ENCODE measurements at places on chromosomes 1 and 21.

- DNase-seq: peak; percentile 72
Observed at GRCh38 chr1:155241841-155242264, 13.4 kb downstream of the ENTREP3 start.

DNA sequence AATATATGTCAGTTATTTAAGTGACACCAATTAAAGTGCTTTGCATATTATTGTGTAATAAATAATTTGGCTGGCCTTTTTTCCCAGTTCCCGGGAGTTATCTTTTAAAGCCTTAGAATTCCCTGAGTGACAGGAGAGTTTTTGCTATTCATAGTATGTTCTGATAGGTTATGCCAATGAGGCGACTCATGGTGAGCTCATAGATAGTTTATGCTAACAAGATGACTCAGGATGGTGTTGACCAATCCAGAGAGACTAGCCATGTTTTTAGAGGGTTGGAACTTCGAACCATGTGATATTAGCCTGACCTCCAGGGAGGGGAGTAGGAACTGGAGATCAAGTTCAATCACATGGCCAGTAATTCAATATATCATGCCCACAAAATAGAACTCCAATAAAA, 310.8 kb downstream of the USP25 start:
- DNase-seq: no peak

GRCh38 chr1:201230676-201231075, 40.1 kb downstream of the IGFN1 start:
- no peak for DNase-seq

DNA sequence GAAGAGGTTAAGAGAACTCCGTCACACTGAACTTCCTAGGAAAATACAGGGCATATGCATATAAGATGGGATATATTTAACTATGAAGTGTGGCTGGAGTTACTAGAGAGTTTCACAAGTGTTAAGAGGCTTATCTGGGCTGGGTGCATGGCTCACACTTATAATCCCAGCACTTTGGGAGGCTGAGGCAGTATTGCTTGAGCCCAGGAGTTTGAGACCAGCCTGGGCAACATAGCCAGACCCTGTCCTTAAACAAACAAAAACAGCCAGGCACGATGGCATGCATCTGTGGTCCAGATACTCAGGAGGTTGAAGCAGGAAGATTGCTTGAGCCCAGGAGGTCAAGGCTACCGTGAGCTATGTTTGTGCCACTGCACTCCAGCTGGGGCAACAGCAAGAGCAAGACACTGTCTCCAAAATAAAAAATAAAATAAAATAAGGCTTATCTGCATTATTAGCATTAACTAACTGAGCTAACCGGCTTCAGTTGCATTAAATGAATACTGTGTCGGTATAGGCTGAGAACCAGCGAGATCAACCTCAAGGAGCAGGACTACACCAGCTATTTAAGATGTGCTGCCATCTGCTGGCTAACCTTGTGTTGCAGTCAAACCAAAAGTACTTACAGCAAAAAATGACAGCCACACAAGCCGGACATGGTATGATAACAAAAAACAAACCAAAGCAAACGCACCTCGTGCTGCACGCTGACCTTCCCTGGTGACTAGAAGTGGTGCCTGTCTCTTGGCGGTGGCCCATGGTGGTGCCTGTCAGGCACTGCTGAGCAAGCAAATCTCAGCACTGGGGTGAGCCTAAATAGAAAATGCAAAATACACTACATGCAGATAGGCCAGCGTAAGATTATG, 19.7 kb upstream of the RBBP5 start:
- peak; percentile 86 for DNase-seq

DNA sequence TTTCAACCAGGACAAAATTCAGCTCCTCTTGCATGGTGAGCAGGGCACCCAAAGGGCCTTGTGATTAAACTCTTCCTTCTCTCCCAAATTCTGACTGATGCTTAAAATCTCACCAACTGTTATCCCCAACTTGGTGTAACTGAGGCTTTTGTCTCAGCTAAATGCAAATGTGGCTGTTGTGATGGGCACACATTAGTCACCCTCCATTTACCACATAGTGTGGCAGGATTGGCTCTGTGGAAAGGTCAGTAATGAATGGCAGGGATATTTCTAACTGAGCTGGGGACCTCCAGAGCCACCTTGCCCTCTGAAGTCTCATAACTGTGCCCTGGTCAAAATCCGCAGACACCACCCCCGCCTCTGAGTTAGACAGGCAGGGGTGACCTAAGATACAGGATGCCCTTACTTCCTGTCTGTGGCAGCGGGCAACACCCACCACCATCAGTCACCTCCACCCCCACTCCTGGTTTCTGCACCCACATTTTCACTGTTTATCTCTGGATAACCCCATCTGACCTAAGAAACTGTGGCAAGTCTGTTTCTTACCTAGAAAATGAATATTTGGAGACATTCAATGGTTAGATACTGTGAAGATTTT, 25.4 kb upstream of the RGS16 start:
- peak; percentile 65 for DNase-seq

DNA sequence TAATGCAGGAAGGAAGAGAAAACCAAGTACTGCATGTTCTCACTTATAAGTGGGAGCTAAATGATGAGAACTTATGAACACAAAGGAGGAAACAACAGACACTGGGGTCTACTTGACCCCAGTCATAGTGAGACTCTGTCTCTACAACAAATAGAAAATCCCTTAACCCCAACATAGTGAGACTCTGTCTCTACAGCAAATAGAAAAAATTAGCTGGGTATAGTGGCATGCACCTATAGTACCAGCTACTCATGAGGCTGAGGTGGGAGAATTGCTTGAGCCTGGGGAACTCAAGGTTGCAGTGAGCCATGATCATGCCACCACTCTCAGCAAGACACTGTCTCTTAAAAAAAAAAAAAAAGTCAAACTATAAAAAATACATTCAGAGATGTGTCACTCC, 42.7 kb downstream of the GIPC2 start:
- DNase-seq: no peak

- no peak for DNase-seq
Observed at GRCh38 chr1:67818725-67819301, 14.5 kb downstream of the GNG12 start.

- no peak for DNase-seq
Observed at GRCh38 chr1:18554099-18554498, 73.4 kb downstream of the KLHDC7A start.

DNA sequence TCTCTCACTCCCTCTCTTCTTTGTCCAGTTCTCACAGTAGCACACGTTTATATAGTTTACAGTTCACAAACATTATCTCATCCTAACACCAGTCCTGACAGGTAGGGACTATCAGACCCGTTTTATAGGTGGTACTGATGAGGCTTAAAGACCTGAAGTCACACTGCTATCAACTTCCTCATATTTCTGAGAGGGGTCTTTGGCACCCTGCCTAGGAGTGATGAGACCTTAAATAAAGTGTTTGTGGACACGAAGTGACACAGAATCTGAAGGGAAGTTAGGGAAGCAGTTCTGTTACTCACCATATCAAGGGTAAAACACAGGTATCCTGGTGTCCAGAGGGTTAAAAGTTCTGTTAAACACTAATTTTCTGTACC, 590 bp upstream of the TACSTD2 start:
- no peak for DNase-seq

- no peak for DNase-seq
Observed at GRCh38 chr1:79283451-79283850, 276.9 kb upstream of the ADGRL4 start.

GRCh38 chr1:201570181-201570885, 31.4 kb downstream of the NAV1 start:
- DNase-seq: no peak

DNA sequence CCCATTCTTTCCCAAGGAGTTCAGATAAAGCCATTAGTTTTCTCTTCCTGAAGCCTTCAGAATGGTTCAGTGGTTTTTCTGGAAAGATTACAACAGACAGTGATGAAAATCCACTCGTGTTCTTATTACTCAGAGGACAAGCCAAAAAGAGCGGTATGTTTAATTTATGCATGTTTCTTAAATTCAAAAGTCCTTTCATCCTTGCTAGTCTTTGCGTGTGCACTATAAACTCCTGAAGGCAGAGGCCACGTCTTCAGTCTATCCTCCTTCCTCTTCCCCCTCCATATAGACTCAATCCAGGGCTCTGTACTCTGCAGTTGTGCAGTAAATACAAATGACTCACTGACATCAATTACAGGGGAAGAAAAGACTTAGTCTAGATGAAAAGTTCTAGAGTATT, 409.2 kb upstream of the PLXNA2 start:
- no peak for DNase-seq
